T-helper 17 cell (primary cell): ENCODE measurements at places on chromosomes 5 and 9. TPM values are rescaled to one million over a fixed set of nuclear protein-coding genes. Genes with fewer than 3 reads are reported as not detected.

GRCh38 chr9:7844242-7844641 is 44.7 kb upstream of the DMAC1 start:
- no peak for DNase-seq

DNA sequence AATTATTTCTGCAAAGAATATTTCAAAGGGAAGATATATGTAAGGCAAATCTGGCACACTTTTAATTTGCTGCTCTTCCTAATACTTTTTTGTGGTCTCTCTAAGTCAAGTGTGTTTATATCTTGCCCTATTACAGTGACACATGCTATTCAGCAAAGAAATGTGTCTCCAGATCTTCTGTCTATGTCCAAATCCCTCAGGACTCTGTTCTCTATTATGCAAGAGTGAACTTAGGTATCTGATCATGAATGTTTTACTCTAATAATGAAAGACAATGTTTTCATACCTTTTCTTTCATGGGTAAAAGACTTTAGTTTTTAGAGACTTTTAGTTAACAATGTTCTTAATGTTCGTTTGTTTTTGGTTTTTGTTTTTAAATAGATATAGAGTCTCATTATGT is 255.4 kb upstream of the DAB2 start:
- DNase-seq: no peak

- no peak for DNase-seq
Measured at GRCh38 chr5:134620634-134621033, 12.0 kb downstream of the SAR1B start.

DNA sequence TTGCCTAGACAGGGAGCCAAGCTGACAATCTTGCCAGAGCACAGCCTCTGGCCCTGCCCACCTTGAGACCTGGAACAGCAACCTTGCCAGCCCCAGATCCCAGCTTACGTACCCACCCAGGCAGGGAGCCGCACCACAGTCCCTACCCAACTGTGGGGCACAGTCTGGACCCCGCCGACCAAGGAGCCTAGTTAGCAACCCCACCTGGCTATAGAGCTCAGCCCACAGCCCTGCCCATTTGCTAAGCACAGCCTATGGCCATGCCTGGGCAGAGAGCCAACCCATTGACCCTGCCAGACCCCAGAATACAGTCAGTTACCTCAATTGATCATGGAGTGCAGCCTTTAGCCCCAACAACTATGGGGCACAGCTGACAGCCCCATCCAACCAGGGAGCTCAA is 97.9 kb upstream of the SH3GL2 start:
- no peak for DNase-seq

Gene NPDC1
- 202 TPM for total RNA-seq

DNA sequence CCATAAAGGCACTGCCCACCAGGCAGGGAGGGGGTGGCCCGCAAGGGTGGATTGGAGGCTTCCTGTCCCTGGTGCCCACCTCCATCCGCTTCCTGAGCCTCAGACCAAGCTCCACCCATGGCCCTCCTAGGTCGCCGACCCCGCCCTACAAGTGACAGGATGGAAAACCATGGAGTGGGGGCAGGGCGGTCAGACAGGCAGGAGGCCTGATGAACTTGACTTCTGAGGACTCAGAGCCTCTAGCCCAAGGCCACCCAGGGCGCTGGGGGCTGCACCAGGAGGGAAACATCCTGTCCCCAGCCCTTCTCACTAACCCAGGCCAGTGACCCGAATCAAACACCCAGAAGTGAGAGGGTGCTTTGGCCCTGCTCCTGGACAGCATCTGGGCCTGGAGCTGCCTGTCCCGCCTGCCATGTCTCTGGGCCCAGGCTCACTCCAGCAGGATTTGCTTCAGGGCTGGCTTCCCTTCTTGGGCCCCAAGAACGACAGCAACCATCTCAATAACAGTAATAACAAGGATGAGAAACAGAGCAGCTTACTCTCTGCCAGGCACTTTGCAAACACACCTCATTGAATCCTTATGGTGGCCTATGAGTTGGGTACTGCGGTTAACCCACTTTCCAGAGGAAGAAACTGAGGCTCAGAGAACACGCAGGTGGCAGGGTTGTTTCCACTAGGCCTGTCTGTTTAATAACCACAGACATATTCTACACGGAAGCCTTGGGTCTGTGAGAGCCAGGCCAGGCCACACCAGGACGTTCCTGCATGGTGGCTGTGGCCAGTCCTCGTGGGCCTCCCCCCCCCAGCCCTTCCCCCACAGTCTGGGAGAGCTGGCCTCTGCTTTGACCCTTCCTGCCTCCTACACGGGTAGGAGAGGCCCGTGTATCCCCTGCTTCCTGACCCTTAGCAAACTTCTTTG is 4.4 kb upstream of the ST6GALNAC6 start:
- DNase-seq: no peak

- DNase-seq: no peak
Measured at GRCh38 chr5:169029037-169029436, 271.9 kb downstream of the SLIT3 start.

- DNase-seq: no peak
Measured at GRCh38 chr5:55993731-55994494, 850 bp downstream of the IL6ST start.

DNA sequence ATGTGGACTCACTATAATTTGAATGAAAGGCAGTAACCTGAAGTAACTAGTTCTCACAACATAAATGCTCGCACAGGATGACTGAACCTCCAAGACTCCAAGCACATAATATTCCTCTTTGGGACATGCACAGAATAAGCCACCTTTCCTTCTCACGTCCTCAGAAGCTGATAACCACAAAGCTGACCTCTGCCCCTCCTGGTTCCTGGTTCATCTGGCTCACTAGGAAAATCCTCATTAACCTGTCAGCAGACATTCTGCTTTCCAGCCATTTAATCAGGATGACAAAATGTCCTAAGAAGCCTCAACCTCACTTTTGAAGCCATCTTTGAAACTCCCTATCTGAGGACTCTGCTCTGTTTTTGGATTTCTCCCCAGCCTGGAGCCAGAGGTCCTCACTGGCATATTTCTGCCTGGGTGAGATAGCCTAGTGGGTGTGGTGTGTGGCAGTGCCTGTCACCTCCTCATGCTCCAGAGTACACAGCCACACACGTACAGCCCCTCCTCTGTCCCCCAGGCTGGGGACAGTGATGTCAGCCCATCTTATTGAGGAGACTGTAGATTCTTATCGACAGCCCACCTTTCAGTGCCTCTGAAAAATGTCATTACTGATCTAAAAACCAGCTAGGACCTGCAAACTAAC is 10.3 kb downstream of the ANKH start:
- DNase-seq: no peak

- no peak for DNase-seq
Measured at GRCh38 chr5:160369990-160370712, at the start of gene C1QTNF2. Gene C1QTNF2 (minus strand): TSS chr5:160370626. CDS start chr5:160355011, 15,615 bp downstream.

Gene ACTBL2
- not detected for total RNA-seq

DNA sequence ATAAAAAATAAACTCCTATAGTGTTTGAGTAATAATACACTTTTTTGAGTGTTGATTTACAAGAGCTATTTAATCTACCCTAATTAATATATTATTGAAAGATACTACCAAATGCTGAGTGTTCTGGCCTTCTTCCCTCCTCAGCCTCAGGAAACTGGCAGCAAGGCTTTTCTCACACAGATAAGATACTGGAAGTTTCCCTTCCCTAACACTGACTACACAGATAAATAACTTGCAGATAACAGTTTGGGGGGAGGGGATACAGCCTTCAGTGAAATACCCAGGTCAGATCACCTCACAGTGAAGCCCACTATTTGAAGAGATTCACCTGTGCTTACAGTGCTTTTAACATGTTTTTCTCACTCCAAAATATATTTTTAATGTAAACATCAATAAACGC is 1.6 kb upstream of the NIPSNAP3A start:
- DNase-seq: no peak

Gene RGS3
- 22.0 TPM for total RNA-seq

DNA sequence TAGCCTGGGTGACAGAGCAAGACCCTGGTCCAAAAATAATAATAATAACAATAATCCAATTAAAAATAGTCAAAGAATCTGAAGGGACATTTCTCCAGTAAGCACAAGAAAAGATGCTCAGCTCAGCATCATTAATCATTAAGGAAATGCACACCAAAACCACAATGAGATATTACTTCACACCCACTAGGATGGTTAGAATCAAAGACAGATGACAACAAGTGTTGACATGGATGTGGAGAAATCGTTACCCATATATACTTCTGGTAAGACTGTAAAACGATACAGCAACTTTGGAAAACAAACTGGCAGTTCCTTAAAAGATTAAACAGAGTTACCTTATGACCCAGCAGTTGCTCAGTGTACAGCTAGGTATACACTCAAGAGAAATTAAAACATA is 5.3 kb upstream of the FANCG start:
- no peak for DNase-seq

- no peak for DNase-seq
Measured at GRCh38 chr5:112331892-112332291, 87.2 kb downstream of the EPB41L4A start.

GRCh38 chr5:153352685-153353219 is 137.7 kb upstream of the GRIA1 start:
- no peak for DNase-seq

- no peak for DNase-seq
Measured at GRCh38 chr9:126468141-126468825, 141.7 kb downstream of the MVB12B start.

Gene TAS2R1
- total RNA-seq: not detected
